Suppressor macrophage (primary cell): ENCODE measurements at places on chromosomes 3 and 15.

GRCh38 chr3:35487376-35487775 is 151.9 kb upstream of the ARPP21 start:
- DNase-seq, result no peak

- no peak for DNase-seq
Observed at GRCh38 chr3:52429031-52429430, 15.9 kb downstream of the SEMA3G start.

GRCh38 chr3:49610666-49611280 is 56.5 kb downstream of the BSN start:
- DNase-seq, result no peak

DNA sequence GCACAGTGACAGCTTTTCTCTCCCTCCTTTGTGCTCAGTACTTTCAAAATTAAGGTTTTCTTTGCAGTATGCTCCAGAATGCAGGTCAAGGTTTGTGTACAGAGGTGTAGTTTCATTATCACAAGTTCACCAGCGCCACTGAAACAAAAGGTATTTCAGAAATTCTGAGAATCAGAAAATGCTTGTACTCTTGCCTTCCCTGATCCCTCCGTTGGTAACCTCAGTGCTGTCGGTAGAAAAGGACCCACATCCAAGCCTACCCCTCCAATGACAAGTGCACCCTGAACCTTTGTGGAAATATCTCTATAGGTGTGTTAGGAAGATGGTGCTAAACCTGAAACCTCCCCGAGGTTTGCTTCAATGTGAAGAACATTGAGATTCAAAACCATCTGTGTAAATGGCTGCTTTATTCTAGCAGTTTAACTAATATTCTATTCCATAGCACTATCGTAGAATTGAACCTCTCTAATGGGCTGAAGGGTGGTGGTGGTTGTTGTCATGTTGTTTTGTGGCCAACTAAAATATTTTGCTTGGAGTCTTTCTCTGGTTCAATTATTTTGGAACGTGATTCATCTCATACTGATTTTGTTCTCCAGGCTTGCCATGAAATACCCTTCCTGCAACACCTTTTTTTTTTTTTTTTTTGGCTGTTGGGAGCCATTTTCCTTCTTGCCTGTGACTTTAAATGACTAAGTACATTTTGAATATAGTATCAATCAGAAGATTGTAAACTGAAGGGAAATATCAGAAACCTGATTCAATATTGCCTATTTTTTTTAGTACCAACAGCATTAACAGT is 20.7 kb downstream of the ZBTB38 start:
- DNase-seq, result no peak

DNA sequence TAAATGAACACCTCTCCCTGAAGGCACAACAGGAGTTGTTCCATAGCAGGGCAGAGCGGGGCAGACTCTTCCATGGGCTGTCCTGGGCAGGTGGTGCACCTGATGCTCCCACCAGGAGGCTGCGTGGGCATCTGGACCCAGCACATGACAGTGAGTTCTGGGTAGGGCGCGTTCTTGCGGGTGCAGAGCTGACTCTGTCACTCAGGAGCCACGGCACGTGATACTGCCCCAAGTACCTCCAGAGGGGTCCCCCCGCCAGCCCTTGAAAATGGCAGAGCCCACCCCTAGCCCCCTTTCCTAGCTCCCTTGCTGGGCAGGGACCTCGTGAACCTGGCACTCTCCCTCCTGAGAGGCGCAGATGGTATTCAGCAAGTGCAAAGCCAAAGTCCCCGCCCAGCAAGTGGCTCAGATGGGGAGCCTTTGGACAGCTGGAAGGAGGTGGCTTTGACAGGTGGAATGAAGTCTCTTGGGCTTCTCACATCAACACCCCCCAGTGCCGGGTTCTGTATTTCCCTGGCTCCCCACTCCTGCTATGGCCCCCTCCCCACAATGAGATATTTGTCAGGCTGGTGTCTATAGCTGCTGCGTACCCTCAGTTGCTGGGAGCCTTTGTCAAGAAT is 172.1 kb downstream of the TBC1D2B start:
- no peak for DNase-seq

DNA sequence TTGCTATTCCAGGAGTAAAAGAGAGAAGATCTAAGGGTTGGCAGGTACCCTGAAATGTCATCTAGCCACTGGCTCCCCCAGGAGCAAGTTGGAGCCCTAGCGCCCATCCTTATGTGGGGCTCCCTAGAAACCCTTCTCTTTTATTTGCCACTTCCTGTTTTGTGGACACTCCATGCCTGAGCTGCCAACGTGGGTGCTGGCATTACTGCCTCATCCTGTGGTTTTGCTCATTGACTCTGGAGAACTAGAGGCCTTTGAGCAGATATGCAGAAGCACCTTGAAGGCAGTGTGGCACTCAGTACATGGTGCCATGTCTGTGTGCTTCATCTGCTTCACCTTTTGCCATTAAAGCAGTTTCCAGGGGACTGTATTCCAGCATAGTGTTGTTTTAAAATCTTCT is 8.1 kb downstream of the EDEM1 start:
- DNase-seq, result peak; percentile 88

DNA sequence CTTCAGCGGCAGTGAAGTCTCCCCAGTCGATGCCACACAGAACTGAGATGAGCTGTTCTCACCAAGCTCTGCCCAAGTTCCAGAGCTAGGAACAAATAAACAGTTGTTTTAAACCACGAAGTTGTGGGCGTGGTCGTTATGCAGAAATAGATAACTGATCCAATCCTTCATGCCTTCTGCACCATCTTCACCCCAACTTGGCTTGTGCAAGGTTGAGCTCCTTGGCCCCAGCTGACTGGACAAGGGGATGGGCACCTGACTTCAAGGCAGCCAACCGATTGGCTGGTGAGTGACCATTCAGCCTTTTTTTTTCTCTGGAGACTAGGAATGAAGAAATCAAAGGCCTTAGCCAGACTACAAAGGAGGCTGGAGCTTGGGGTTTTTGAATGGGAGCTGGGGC is 23.9 kb downstream of the LINGO1 start:
- no peak for DNase-seq

- DNase-seq, result peak; percentile 28
Observed at GRCh38 chr3:152236716-152237115, 32.0 kb upstream of the MBNL1 start.

GRCh38 chr3:112351823-112352222 is 18.9 kb downstream of the CD200 start:
- DNase-seq, result no peak

DNA sequence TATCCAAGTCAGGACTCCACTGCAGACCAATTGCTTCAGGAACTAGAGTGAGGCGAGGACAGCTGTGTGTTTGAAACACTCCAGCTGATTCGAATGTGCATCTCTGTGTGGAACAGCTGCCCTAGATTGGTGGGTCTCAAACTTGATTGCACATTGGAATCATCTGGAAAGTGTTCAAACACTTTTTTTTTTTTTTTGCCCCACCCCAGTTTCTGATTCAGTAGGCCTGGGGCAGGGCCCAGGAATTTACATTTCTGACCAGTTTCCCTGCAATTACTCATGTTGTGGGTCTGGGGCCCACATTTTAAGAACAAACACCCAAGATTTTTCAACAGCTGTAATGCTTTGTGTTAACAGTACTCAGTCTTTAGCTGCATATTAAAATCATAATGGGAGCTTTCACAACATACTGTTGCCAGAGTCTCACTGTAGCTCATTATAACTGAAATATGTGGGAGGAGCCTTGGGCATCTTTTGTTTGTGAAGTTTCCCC is 156.6 kb downstream of the NR1D2 start:
- DNase-seq, result no peak

DNA sequence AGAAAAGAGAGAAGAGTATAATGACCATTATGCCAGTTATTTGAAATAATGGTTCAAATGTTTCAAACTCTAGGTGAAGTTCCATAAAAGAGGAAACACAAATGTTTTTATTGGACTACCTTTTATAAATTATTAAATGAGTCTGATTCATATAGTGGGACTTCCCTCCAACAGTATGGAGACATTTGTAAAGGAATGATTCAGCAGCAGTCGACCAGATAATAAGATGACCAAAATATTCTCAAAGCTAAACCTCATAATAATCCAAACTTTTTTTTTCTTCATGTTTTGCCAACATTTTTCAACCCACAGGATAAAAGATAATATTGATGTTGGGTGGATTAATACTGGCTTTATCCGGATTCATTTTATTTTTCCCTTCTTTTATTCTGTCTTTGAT is 18.8 kb downstream of the TIPARP start:
- no peak for DNase-seq
